ENCODE measurements at places on chromosomes 12 and 14.
A peak's percentile ranks its signal among the peaks of the same experiment; 100 is the strongest.

GRCh38 chr12:104216521-104216924 is 944 bp downstream of the TXNRD1 start:
- DNase-seq, result no peak

DNA sequence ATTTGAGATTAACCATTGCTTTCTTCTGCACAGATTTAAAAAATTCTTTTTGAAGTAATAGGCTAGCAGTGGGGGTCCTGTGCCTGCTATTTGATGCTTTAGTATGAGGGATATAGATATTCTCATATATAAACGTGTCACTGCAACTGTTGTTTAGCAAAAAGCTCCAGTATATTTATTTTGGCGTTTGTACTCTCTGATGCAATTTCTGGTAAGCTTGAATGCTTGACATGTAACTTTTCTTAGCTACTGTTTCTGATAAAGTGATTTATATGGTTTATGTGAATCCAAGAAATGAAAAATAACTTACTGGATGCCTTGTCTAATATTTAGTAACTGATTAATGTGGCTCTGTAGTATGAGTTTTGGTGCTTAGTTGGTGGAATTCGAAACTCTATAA is 77.1 kb downstream of the TTLL5 start:
- DNase-seq, result no peak

GRCh38 chr14:38186216-38186615 is 21.5 kb upstream of the SSTR1 start:
- no peak for DNase-seq

GRCh38 chr14:43786066-43786762 is 720.9 kb downstream of the FSCB start:
- no peak for DNase-seq

GRCh38 chr12:75606151-75606550 is 94.7 kb upstream of the KRR1 start:
- no peak for DNase-seq

DNA sequence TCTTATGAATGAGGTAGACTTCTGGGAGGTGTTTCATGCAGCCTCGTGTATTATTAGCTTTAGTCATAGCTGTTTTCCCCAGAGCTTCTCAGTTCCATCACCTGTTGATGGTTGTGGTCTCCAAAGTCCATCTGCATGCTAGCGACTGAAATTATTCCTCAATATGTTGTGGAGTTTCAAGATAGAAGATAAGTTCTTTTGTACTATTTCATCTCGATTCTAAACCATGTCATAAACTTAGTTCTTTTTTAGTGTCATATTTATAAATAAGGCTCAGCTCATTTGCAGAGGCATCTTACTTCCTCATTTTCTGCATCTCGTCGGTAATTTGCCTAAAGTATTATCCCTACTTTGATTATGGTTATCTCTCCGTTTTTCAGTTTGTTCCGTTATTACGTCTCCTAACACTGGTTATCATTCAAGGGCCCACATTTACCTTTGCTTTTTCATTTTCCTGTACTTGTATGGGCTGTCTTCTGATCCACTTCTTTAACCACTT is 119.1 kb downstream of the ITPR2 start:
- DNase-seq, result no peak

- peak; percentile 83 for DNase-seq
These were observed at the start of gene CCDC38 for GRCh38 chr12:95942524-95943329. Gene CCDC38 (minus strand): TSS chr12:95942614. CDS start chr12:95936509, 6,105 bp downstream.

DNA sequence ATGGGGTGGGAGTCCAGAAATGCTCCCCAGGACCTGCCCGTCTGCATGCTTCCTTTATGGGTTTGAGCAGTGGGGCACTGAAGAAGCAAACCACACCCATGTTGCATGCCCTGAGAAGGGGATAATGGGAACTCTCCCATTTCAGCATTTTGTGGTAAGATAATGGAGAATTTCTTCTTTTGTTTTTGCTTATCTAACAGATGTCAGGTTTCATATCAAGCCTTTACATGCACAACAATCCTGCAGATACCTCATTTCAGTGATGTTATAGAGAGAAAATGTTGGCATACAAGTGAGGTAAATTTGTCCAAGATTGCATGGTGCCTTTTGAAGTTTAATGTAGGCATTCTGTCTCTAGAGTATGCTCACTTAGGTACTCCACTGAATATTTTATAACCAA is 177.0 kb downstream of the ALX1 start:
- DNase-seq, result no peak

Measured in stimulated activated naive CD4-positive, alpha-beta T cell treated with Interleukin-2 at 50 U/mL for 16 hours (primary cell).